Stimulated activated CD8-positive, alpha-beta memory T cell treated with anti-CD3 and anti-CD28 coated beads, Interleukin-4, amount 100 ng/mL, for 4 hours (primary cell): ENCODE measurements at places on chromosomes 5 and 9.

- DNase-seq: no peak
Observed at GRCh38 chr9:95317893-95318211, 343 bp upstream of the FANCC start.

- DNase-seq: peak; percentile 57
Observed at GRCh38 chr9:35616681-35617459, 1.3 kb downstream of the CD72 start.

DNA sequence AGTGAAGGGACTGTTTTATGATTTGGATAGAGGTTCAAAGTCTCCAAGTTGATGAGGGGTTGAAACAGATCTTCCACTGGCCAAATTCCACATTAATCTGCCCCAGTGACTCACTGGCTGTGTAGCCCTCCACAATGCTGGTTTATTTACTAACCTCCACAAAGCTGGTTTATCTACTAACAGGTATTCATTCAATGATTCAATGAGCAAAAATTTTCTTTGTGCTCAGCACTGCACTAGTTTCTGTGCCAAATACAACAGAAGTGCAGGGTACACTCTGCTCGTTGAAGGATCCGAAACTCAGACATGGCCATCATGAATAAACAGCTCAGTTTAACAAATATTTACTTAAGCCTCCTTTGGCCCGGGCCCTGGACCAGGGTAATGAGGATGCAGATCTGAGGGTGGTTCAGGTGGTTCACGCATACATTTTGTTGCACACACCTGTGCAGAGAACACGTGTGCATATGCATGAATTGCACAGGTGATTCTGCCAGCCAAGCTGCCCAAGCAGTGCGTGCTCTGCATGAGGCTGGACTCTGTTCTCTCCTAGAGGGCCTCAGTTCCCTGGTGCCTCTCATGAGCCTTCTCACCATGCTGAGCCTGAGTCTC, 71.0 kb downstream of the SH3PXD2B start:
- no peak for DNase-seq

DNA sequence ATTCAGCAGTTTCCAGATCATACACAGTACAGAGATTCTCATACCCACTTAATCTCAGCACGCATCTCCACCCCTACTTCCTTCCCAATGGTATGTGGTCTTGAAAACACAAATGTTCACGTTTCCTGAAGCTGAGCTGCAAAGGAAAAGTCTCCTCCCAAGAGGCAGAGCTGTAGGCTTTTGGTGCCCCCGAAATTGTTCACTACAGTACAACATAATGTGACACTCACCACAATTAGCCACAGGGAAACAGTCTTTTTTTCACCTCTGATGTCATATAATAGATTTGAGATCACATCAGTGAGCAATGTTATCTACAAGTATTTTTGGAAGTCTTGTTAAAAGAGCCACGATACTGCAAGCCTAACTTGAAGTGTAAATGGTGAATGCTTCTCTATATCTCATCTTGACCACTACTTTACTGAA, 40.2 kb downstream of the NFIB start:
- DNase-seq: no peak

DNA sequence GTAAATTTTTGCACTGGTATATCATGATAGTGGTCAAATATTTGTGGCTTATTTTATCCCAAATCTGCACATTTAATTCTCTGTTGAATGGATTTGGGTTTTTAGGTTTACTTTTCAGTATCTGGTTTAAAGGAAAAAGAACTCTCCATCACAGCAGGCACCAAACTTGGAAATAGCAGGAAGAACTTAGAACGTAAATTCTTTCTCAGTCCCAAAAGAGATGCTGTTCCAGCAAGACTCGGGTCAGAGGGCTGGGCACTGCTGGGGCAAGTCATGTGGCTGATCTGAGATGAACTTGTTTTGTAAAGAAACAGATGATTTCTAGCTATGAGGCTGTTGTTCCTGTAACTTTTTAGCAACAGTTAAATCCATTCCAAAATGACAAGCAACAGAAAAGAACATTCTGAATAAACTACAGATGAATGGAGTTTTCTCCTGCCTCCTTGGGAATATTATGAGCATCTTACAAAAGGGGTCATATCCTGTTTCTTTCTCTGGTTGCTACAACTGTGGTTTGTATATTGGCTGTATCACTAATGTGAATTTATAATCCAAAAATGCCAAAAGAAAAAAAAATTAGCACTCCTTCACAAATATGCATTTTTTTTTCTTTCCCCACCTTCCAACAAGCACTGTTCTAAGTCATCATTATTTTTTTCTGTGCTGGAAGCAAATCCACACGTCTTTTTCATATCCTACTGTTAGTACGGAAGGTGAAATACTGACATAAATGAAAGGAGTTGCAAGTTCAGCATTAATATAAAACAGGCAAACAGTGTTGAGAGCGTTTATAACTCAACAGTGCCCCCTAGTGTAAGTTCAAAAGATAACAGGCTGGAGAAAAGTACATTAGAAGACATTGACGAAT, 31.1 kb downstream of the OR2K2 start:
- DNase-seq: no peak

DNA sequence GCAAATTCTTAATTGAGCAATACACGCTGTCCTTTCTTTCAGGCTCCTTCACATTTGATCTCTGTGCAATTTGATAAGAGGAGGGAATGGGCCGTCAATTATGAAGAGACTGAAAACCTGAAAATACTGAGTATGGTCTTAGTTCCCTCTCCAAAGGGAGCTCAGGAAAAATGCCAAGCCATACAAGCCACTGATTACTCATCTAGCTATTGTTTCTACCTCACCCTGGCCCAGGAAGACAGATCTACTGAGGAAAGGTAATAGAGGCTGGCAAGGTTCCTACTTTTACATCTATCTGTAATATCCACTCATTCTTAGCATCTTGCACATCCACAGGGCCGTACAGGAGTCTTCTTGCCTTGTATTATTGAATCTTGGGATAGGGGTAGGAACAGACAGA, 23.7 kb upstream of the TNC start:
- DNase-seq: no peak

DNA sequence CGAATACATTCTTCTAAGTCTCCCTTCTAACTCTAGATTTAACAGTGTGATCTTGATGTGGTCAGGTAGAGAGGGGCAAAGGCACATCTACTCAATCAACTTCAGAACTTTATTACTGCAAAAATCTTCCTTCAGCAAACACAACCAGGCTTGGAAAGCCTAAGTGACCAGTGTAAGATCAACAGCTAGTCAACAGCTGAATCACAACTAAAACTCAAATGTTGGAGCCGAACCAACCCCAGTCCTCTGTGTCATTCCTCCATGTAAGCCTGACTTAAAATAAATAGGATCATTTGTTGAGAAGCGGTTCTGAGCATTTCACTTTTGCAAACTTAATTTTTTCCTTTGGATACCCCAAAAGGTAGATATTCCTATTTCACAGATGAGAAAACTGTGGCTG, 352.7 kb downstream of the EBF1 start:
- DNase-seq: no peak

- no peak for DNase-seq
Observed at GRCh38 chr9:82110881-82111280, 122.3 kb downstream of the SPATA31D1 start.

GRCh38 chr5:53411388-53411787, 69.0 kb upstream of the FST start:
- no peak for DNase-seq

- DNase-seq: no peak
Observed at GRCh38 chr9:3848445-3849114, 322.8 kb upstream of the RFX3 start.

DNA sequence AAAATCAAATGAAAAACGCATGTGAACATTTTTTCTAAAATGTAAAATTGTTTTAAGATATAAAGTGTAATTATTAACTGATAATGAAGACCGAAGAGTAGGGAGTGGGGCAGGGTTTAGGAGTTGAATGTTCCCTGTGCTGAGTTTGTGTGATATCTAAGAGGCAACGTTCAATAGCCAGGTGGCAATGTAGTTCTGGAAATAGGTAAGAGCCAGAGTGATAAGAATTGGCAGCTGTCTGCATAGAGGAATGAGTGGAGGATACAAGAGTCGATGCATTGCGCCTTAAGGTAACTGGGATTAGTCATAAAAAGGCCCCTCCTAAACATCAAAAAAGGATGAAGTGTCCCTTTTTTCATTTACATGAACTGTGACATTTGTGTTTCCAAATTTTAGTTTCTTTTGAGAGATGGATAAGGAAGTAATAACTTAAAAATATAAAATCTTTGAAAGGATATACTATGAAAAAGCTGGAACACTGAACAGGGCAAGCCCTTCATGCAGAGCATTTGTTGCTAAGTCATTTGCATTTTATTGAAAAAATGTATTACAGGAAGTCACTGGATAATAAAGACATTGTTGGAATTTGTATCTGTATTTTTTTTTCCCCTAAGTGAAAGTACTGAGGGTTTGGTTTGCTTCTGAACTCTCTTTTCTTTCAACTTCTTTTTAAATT, 659.3 kb downstream of the ACTL7B start:
- DNase-seq: no peak

DNA sequence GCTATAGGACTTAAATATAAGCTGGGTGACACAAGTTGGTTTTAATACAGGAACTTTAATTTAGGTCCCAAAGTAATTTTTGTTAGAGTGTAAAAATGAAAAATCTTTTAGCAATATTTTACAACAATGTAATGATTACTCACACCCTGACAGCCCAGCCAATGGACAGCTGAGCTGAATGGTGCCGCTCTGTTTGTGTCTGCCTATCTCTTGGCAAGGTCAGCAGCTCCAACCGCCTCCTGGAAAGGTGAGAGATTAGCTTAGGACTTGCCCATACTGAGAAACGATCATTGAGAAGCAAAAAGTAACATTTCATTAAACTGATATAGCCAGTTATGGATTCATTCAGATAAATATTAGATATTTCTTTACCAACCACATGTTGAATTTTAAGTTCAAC, 463.6 kb upstream of the CD180 start:
- no peak for DNase-seq

GRCh38 chr5:178196281-178196812, 8.0 kb upstream of the HNRNPAB start:
- DNase-seq: no peak

DNA sequence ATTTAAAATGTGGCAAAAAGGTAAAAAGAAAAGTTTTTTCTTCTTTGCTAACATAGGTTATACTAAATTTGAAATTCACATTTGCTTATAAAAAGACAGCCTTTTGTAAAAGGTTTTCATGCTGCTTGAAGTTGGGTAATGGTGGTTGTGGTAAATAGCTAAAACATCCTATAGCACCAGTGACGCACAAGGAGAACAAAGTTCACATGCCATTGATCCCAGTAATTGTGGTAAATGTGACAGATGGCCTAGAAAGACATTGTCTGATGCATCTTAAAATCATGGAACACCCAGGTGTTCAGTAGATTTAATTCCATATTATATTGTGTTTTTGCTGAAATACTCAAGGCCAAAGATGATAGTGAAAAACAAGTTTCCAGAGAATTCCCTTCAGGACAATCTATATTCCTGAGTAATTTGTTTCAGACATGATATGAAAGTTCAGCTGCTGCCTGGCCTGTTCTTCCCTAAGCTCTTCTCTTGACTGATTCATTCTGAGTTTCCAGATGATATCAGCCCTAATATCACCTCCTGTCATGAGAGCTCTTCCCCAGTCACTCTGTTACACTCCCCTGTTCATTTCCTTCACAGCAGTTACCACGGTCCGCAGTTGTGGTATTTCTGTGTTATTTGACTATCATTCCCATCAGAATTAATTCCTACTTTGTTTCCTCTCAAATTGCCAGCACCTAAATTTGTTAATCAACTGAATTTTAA, 4.6 kb upstream of the FBXL17 start:
- DNase-seq: no peak

GRCh38 chr9:86460216-86461002, 106.2 kb upstream of the TUT7 start:
- no peak for DNase-seq

- DNase-seq: no peak
Observed at GRCh38 chr5:75461679-75462078, 49.8 kb downstream of the CERT1 start.

GRCh38 chr5:61261136-61261535, 70.9 kb upstream of the ZSWIM6 start:
- no peak for DNase-seq

DNA sequence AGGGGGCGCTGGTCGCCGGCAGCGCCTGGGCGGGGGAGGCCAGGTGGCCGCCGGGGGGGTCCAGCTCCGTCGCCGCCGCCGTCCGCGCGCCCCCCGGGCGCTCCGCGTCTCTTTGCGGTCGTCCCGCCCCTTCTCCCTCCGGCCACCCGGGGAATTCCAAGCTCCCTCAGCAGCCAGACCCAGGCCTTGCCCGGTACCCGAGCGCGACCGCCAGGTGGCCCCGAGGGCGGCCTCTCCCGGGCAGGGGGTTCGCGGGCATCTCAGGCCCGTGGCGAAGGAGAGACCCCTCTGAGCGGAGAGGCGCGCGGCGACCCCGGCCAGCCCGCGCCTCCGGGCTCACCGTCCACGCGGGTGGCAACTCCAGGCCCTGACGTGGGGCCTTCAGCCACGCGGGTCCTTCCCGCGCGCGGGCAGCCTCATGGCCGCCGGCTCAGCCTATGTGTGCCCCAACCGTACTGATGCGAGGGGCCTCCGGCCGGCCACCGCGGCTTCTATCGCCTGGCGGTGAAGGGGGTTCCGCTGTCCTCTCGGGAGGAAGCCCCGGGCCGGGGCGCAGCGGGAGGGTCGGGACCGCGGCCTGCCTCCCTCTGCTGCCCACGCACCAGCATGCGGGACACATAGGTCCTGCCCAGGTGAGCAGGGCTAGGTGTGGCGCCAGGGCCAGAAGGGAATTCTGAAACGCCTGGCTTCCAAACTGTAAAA, 529 bp upstream of the NRARP start:
- no peak for DNase-seq

- DNase-seq: peak; percentile 55
Observed at GRCh38 chr9:107340920-107341632, 58.0 kb downstream of the RAD23B start.

- DNase-seq: no peak
Observed at GRCh38 chr5:1936413-1936812, 53.7 kb upstream of the IRX4 start.

- no peak for DNase-seq
Observed at GRCh38 chr5:57448751-57449150, 33.9 kb downstream of the ACTBL2 start.

DNA sequence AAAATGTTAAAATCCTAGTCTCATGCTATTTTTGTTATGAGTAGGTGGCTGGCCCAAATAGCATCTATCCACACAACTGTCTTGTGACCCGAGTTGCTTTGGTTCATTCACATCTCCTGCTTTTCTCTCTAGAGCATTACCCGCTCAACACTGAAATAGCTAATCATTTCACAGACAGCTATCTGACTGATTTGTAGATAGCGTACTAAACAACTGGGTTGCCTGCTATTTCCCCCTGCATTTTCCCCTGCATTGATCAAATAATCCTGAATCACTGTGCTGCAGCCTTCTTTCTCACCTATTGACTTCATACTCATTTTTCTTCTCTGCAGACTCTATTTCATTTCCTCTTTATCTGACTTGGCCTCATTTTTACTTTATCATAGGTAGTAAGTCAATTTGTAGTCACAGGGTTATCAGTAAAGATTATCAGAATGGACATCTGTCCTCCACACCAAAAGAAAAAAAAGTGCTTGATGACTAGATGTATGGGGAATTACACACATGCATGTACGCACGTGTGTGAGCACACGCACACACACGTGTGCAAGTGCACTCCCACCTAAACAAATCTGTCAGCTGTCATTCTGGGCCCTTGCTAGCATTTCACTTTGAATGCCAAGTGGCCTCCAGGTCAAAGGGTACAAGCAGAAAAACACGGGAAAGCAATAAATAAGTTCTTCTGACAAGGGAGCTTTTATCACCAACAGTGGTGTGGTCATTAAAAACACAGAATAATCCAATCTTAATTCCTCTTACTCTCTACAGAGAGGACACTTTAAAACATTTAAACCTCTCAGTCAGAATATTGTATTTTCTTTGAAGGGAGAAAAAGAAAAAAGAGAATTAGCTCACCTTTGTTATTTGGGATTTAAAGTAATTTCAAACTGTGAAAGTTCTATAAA, 501.6 kb downstream of the EFNA5 start:
- DNase-seq: no peak
